Urinary bladder (tissue), 4 donors: ENCODE measurements at places on chromosomes 1 and 21. TPM values are rescaled to one million over a fixed set of nuclear protein-coding genes. Genes with fewer than 3 reads are reported as not detected.

MXRA8 gene
- total RNA-seq: 62.7 TPM

SHISAL2A gene
- total RNA-seq: not detected

C21orf58 gene
- total RNA-seq: 5.2 TPM

DNA sequence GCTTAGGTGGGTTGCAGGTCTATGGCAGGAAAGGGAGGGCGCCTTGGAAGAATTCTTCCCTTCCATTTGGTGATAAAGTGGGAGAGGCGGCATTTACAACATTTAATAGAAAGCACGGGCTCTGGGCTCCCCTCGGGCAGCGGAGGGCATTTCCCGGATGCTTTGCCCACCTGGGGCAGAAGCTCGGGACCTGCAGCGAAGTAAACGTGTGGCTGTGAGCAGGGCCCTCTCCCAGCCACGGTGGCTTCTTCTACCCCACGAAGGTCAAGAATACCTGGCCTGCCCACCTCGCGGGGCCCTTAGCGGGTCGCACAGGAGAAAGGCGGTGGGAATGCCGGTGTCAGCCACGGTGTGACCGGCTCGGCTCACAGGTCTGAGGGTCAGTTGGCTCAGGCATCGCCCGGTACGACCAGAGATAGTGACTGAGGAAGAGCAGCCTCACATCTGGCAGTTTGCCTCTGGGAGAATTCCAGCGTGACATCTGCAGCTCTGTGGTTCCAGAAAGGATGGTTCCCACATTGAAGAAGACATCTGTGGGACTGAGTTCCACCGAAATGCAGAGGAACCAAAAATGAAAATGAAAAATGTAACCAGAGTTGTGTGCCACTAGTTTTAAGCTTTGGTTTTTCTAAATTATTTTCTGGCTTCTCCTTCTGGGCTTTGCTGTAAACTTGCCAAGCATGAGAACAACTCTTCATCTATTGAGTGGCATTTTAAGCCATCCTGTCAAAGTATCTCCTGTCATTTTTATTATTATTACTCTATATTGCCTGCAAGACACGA, 720 bp upstream of the F3 start:
- DNase-seq: no peak

DNA sequence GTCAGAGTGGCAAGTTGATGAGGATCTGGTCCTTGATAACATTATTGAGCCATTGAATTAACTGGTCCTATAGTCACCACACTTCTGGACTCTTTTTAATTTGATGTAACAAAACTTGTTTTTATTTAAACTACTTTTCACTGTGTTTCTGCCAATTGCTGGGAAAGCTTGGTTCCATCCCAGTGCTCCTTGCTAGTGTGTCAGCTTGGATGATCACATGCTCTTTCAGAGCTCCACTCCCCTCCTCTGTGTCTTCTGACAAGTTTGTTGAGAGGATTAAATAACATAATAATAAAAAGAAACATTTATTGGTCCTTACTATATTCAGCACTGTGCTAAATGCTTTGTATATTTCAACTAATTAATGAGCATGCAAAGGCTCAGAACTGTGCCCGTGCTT, 448.5 kb upstream of the B3GALT2 start:
- DNase-seq: no peak

DNA sequence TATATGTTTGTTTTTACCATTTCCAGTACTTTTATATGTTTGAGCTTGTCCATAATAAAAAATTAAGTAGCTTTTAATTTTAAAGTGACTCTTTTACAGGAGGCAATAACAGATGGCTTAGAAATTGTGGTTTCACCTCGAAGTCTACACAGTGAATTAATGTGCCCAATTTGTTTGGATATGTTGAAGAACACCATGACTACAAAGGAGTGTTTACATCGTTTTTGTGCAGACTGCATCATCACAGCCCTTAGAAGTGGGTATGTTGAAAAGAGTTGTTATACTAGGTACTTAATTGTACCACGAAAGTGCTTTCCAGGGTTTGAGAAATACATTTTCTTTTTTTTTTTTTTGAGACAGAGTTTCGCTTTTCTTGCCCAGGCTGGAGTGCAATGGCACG, 46.1 kb downstream of the RNF2 start:
- no peak for DNase-seq

DNA sequence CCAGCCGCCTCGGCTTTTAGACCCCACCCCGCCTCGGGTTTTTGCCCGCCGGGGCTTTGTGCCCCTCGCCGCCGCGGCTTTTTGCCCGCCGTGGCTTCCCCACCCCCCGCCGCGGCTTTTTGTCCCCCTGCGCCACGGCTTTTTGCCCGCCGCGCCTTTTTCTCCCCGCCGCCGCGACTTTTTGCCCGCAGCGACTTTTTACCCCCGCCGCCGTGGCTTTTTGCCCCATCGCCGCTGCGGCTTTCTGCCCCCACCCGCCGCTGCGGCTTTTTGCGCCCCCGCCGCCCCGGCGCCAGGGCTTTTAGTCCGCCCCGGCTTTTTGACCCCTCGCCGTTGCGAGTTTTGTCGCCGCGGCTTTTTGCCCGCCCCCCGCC, 474.4 kb downstream of the FAM72C start:
- DNase-seq: no peak

DNA sequence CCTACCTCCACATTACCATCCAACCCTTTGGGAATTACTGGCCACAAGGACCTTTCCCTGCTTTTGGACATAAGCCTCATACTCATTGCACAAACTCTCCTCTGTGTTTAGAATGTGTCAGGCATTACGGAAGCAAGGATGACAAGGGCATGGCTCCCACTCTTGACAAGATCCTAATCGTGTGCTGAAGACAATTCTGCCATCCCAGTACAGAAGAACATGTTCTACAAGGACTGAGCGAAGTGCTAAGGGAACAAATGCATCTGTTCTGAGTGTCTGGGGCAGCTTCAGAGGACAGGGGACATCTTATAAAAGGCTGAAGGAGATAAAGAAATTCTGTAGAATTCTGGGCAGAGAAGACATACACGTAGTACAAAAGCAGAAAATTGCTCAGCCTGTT, 378.5 kb upstream of the CAMK1G start:
- no peak for DNase-seq

DNA sequence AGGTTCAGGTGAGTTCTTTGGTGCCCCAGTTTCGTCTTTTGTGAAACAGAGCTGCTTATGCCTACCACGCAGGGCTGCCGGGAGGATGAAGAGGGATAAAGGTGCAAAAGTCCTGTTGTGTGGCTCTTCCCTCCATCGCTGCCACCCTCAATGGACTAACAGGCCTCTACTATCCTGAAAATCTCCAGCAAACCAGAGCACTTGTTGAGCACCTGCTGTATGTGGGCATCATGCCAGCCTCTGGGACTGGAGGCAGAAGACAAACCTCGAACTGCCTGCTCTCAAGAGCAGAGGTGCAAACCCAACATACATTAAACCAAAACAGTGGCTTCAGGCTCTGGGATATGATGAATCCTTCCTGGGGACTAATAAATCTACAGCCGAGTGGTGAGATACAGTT, 174.1 kb downstream of the ACTL8 start:
- no peak for DNase-seq
